ENCODE measurements at places on chromosomes 6 and 20. TPM values are rescaled to one million over a fixed set of nuclear protein-coding genes. Genes with fewer than 3 reads are reported as not detected.

Gene GFRAL
- total RNA-seq = not detected

DNA sequence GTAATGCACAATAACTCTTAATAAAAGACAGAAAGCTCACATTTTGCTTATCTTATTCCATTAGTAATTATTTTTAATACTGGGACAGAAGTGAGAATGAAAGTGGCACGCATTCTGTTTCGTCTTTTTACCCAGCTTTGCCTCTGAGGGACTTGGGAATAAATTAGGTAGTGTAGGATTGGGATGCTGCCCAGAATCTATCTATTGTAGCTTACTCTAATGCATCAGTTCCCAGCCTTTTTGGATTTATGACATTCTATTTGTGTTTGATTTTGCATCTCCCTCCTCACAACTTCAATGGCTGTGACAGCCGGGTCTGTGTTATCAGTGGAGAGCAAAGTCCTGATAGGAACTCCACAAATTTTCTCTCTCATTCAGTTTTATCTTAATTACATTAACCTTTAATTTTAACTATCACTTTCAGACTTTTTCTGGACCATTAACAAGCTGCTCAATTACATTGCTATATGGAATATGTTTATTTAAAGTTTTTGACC lies 62.9 kb upstream of the TULP4 start:
- DNase-seq = no peak

Gene C20orf141
- not detected for total RNA-seq

GRCh38 chr6:113082745-113083144 lies 735.6 kb downstream of the RFPL4B start:
- DNase-seq = no peak

DNA sequence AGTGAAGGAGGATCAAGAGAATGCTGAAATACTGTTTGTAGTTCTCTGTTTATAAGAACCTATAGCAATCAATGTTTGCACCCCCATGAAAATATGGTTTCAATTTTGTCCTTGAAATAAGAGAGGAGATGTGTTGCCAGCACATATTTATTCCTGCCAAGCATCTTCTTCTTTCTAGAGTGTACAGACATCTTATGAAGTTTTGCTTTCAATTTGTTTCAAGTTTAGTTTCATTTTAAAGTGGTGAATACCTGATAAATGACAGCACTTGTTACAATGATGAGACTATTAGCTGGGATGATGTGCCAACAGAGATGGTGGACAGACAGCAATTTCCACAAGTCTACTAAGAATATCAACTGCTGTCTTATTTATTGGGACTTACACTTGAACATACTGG lies 39.2 kb upstream of the CENPW start:
- no peak for DNase-seq

Gene NRN1
- total RNA-seq = 17.9 TPM

DNA sequence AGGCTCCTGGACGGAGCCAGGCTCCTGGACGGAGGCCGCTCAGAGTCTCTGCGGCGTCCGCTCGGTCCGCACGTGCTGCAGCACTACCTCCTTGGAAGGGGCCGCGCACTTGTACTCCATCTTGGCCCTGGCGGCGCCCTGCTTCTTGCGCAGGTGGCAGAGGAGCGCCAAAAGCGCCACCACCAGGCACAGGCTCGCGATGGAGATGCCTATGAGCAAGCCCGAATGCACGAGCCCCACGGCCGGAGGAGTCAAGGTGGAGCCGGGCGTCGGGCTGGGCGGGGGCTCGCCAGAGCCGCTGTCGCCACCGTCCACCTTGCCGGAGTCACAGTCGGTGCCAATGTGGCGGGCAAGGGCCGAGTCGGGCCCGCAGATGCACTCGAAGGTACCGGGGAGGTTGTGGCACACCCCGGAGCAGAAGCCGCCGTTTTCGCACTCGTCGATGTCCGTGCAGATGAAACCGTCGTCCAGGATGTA lies 1.7 kb downstream of the THBD start:
- no peak for DNase-seq

DNA sequence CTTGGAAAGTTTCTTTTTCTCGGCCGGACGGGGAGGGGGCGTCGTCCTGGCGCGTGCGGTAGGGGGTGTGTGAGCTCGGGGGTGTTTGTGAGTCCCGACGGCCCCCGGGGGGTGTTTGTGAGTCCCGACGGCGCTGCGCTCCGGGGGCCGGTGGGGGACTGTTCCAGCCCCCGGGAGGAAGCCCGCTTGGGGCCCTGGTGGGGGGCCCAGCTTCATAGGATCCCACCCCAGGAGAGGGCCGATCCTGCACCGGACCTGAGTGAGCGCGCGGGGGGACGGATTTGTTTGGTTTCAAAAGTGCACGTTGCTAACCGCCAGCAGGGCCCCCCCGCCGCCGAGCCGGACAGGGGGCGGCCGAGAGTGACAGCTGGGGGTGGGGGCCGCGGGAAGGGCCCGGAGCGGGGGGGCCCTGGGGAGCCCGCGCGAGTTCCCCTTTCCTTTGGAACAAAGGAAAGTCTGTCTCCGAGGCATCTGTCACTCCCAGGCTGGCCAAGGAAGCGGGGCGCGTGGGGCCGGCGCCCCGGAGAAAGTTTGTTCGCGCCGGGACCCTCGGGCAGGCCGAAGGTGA lies 485 bp downstream of the TGIF2 start:
- no peak for DNase-seq
